ACHN (cell line): ENCODE measurements at places on chromosomes 1 and 21.

- DNase-seq, result peak; percentile 39
These were observed 77.8 kb downstream of the BACH1 start for GRCh38 chr21:29376556-29376955.

- DNase-seq, result no peak
These were observed 9.0 kb upstream of the ARHGEF19 start for GRCh38 chr1:16221499-16221898.

GRCh38 chr21:42646836-42647235, 6.6 kb upstream of the PDE9A start:
- no peak for DNase-seq

- no peak for DNase-seq
These were observed 489 bp downstream of the ACTN2 start for GRCh38 chr1:236686815-236687160.

- no peak for DNase-seq
These were observed 4.6 kb upstream of the PLA2G2D start for GRCh38 chr1:20123722-20124455.

GRCh38 chr1:117003223-117003875, 1.8 kb downstream of the CD101 start:
- DNase-seq, result peak; percentile 10
